Hematopoietic multipotent progenitor cell treated with erythropoietin and hydrocortisone succinate and interleukin-3 and kit ligand, for 4 days (in vitro differentiated cells): ENCODE measurements at places on chromosomes 13 and 19.

DNA sequence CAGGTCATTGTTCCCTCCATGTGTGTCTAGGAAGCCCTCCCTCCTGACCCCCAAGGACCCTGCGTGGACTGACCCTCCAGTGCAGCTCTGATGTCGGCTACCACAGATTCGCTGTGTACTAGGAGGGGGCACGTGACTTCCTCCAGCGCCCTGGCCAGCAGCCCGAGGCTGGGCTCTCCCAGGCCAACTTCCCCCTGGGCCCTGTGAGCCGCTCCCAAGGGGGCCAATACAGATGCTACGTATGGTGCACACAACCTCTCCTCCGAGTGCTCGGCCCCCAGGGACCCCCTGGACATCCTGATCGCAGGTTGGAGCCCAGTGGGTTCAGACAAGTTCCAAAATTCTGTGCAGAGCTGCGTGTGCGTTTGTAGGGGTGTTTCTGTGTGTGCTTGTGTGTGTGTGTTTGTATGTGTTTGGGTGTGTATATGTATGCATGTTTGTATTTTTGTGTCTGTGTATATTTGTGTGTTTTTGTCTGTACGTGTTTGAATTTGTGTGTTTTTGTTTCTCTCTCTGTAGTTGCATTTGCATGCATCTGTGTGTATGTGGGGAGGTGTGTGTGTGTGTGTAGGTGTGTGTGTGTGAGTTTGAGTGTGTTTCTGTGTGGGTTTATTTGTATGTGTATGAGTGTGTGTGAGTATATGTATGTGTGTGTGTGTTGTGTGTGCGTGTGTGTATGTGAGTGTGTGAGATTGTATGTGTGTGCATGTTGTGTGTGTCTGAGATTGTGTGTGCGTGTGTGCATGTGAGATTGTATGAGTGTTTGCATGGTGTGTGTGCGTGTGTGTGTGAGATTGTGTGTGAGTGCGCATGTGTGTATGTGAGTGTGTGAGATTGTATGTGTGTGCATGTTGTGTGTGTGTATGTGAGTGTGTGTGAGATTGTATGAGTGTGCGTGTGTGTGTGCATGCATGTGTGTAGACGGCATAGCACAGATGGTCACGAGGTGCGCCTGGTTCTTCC lies 21.4 kb upstream of the LILRA2 start:
- DNase-seq: peak; percentile 6

DNA sequence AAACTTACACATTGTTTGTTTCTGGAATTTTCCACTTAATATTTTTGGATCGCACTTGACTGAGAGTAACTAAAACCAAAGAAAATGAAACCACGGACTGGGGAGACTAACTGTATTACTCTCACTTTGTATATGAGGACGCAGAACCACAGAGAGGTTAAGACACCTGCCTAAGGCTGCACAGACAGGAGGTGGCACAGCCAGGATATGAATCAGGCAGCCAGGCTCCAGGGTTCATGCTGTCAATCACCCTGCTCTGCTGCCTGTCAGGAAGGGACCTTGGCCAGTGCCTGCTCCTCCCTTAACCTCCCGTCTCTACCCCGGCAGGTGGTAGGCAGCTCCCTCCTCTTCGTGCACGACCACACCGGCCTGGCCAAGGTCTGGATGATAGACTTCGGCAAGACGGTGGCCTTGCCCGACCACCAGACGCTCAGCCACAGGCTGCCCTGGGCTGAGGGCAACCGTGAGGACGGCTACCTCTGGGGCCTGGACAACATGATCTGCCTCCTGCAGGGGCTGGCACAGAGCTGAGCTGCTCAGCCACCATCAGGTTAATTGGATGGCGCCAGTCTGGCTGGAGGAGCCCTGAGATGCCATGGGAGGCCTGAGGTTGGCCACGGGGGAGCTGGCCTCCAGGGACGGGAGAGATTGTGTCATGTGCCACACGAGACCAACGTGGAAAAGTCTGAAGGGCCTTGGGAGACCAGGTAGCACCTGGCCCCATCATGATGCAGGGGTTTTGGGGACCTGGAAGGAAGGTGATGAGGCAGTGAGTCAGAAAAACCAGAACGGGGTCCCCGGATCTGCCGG lies 11.0 kb downstream of the ACTMAP start:
- DNase-seq: no peak

GRCh38 chr19:29687897-29688728 lies 22.9 kb downstream of the PLEKHF1 start:
- DNase-seq: peak; percentile 63

- peak; percentile 52 for DNase-seq
Observed at GRCh38 chr19:12092956-12093355, 28.4 kb downstream of the ZNF844 start.

- peak; percentile 70 for DNase-seq
Observed at GRCh38 chr19:10935371-10936059, 6.9 kb downstream of the TIMM29 start.

DNA sequence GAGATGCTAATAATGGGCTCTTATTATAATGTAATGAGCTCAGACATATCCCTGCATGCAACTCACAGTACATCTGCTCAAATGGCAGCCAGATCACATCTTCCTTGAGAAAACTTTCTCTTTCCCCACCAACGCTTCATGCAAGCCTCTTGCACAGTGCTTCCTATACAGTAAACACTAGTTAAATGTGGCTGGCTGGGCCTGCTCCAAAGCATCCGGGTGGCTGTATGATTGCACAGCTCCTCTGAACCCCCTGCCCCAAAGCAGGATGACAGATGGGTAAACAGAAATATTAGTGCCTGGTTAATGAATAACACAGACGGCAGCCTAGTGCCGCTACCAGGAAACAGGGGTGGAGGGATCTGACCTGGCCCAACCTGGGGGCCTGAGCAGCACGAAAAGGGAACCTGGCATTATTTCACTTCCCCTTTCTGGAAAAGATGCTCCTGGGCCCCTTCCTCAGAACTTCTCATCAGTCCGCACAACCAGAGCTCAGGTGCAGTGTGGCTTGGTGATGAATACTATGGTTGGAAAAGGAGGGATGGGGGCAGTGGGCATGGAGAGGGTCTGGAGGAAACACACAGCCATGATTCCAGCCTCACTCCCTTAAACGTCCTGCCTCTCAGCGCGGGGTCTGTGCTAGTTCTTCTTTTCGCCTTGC lies 10.8 kb downstream of the FFAR2 start:
- peak; percentile 51 for DNase-seq

GRCh38 chr19:13104848-13105711 lies 2.4 kb upstream of the LYL1 start:
- DNase-seq: peak; percentile 78

DNA sequence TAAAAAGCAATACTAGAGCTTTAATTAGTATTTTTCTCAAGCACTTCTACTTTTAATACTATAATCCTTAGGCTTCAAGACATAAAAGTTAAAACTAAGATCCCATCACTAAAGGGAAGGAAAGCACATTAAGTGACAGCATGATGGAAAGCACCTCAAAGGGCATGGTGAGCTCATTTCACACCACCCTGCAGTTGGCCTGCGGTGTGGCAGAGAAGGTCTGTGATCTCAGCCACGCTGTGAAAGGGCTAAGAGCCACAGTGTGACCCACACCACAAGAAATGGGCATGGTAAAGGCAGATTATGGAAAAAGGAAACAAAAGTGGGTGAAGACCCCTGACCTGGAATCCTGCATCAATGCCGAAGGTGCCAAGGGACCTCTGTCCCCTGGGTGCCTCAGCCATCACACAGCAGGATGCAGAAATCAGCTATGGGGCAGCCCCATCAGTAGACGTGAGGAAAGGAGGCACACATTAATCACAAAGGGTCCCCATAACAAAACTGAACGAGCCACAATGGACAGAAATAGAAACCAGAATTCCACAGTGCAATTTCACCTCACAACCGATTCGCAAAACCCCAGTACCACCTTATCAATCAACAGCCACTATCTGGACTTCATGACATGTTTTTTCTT lies 33.6 kb downstream of the TUBGCP3 start:
- DNase-seq: no peak

DNA sequence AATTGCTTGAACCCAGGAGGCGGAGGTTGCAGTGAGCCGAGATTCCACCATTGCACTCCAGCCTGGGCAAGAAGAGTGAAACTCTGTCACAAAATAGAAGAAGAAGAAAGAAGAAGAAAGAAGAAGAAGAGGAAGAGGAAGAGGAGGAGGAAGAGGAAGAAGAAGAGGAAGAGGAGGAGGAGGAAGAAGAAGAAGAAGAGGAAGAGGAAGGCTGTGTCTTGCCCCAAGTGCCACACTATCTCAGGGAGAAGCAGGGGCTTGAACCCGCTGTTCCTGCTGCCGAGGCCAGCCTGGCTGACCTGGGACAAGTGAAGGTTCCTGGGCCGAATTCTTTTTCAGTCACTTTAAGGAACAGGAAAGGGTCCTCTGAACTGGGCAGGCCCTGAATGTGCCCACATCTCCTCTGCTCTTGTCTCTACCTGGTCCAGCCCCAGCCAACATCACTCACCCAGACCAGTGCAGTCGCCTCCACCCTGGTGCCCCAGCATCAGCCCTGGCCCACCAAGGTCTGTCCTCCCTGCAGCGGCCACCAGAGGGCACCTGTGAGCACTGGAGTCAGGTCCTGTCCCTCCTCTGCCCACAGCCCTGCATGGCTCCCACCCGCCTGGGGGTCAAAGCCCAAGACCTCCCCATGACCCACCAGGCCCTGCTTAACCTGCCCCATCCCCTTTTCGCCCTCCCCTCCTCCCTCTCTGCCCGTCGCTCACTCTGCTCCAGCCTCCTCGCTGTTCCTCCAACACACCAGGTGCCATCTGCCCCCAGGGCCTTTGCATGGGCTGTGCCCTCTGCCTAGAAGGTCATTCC lies 20.0 kb downstream of the TICAM1 start:
- peak; percentile 86 for DNase-seq

DNA sequence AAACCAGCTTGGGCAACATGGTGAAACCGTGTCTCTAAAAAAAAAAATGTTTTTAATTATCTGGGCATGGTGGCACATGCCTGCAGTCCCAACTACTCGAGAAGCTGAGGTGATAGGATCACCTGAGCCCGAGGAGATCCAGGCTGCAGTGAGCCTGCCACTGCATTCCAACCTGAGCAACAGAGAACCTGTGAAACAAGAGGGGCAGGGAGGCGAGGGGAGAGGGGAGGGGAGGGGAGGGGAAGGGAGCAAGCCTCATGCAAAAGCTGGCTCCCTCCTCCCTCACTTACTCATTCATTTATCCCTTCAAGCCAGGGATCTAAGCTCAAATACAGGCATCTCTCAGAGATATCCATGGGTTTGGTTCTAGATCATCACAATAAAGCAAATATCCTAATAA lies 8.9 kb downstream of the ATP7B start:
- DNase-seq: no peak

DNA sequence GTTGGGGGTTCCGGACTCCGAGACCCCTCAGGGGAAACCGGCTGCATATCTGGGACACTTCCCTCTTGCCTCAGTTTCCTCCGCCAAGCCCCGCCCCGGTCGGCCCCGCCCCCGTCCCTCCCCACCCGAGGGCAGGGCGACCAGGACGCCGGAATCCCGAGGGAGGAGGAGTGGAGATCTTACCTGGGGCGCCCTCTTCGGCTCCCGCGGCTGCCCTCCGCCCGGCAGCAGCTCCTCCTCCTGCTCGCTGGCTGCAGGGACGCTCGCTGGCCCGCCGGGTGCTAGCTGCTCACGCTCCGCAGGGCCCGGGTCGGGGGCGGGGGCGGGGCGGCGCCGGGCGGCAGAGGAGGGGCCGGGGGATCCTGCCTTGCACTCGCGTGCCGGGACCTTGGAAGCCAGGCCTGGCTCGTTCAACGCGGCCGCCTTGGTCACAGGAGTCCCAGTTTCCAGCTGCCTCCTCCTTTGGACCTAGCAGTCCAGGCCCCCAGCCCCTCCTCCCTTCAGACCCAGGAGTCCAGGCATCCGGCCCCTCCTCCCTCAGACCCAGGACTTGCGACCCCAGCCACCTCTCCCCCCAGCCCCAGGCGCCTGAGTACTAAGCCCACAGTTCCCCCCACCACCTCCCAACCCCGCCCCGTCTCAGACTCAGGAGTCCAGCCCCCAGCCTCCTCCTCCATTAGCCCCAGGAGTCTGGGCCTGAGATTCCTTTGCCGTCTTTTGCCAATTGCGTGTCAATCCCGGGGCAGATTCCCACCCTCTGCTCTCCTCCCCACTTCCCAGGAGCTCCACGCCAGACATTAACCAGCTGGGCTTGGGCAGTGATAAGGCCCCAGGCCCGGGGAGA lies at the start of gene NTF4:
Gene NTF4, minus strand, starts transcription at position 51 of the 844 bp plus-strand sequence. CDS start 2,821 bp downstream, outside the sequence.
- DNase-seq: no peak

DNA sequence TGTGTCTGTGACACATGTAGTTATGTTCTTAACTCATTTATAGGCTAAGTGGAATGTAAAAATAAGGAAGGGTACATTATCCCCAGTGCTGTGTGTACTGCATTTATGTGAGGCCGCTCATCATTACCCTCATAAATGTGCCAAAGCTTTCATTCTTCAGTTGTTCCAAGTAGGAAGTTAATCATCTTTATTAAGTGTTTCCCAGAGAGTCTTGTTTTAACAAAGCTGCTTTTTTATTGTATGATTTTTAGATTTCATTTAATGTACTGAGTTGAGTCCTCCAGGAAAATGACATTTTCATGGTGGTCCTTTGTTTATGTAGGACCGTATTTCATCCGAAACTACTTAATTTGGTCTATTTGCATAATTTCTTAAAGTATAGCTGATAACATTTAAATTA lies 379.8 kb downstream of the DLEU7 start:
- no peak for DNase-seq

- no peak for DNase-seq
Observed at GRCh38 chr13:50187352-50188029, 172.2 kb downstream of the KCNRG start.

- DNase-seq: no peak
Observed at GRCh38 chr19:50932018-50932689, 20.7 kb downstream of the KLK5 start.

- DNase-seq: peak; percentile 55
Observed at GRCh38 chr19:7326105-7326877, 22.4 kb upstream of the ARHGEF18 start.

- no peak for DNase-seq
Observed at GRCh38 chr13:26442541-26442940, 114.9 kb upstream of the WASF3 start.

DNA sequence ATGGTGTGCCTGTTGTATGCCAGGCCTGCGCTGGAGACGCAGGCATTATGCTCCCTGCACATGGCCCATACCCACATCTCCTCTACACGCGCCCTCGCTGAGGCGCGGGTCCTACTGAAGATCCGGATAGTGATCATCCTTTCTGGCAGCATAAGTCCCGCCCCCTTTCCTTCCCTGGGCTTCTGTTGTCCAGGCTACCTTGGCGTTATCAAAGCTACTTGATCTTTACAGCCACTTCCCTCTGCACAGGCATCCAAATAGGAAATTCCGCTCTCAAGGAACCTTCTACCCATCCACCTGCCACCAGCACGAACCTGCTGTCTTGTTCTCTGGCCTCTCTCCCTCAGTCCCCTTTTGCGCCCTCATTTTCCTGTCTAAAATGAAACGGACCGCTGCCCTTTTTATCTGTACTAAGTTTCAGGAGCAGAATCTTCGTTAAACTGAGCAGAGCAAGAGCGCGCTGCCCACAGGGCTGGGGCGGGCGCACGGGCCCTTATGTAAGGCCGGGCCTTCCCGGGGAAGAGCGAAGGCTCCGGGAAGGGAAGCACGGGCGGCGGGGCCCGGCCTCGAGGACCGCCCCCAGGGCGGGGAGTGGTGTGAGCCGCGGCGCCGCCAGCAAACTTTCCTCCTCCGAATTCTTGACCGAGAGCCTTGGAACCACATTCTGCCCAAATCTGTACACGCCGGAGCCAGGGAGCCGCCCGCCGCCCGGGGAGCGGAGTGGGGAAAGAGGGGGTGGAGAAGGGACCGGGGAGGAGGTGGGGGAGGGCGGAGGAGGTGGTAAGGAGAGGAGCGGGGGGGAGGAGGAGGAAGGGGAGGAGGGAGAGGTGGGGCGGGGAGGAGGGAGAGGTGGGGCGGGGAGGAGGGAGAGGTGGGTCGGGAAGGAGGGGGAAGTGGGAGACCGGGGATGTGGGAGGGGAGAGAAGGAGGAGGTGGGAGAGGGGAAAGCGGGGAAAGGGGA lies 920 bp upstream of the UBE2L5 start:
- peak; percentile 74 for DNase-seq

- no peak for DNase-seq
Observed at GRCh38 chr19:45142726-45143110, 18.1 kb downstream of the NKPD1 start.
